ENCODE measurements at places on chromosomes 13 and 19.

GRCh38 chr19:51476164-51476563 is 2.2 kb upstream of the CEACAM18 start:
- DNase-seq = no peak

GRCh38 chr13:76707360-76707759 is 178.8 kb downstream of the KCTD12 start:
- DNase-seq = no peak

DNA sequence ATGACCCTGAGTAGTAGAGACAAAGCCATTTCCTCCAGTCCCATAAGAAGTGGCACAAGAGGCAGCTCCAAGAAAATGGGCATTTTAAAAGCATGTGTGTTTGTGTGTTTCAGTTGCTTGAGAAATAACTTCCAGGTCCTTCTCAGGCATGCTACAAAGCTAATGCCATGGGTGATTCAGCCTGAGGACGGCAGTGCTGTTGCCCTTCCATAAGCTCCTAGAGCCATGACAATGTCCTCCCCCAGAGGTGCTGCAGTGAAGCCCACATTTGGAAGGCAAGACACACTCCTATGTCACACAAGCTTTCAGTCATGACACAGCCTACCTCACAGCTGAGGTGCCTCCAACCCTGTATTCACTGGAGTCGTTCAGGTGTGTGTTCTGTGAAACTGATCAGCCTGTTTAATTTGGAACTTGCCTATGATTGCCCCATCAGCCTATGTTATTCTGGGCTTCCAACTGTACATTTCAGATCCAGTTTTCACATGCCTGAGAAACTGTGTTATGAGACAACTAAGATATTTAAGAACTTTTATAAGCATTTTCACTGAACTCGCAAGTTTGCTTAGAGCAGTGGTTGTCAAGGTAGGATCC is 213.6 kb downstream of the FOXO1 start:
- no peak for DNase-seq

DNA sequence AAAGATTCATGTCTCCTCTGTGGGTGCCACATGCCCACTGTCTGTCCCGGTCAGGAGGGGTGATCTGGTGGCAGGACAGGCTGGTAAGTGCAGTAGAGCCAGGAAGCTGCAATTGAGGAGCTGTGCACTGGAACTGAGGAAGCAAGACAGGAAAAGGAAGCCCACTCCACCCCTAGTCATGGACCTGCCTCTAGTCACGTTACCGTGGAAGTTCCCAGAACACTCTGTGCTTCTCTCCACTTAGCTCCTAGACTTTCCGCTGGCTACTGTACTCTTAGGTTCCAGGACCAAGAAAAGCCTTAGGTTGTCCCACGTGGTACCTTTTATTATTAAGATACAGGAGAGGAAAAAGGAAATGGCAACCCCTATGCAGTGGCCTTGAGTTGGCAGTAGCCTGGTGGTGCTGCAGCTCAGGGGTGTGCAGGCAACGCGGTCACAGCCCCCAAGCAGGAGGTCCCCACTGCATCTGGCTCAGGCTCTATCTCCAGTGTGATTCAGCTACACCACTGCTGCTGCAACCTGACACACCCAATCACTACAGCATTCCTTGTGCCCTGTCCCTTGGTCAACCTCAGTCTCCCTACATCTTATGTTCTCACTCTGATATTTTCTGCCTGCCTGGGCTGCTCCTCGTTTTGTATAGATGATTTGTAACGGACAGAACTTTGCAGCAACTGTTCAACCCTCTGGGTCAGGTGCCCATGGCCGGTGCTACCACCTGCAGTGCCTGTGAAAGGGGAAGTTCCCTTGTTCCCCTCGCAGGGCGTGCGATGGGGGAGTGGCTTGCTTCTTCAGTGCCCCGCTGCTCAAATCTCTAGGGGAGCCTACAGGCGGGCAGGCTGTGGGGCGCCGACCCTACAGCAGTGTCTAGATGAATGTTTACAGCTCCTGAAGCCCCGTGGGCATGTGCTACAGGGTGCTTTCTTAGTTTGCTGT is 24.4 kb upstream of the GPR12 start:
- no peak for DNase-seq

GRCh38 chr19:17325881-17326594 is 8.6 kb downstream of the ANO8 start:
- DNase-seq = no peak

DNA sequence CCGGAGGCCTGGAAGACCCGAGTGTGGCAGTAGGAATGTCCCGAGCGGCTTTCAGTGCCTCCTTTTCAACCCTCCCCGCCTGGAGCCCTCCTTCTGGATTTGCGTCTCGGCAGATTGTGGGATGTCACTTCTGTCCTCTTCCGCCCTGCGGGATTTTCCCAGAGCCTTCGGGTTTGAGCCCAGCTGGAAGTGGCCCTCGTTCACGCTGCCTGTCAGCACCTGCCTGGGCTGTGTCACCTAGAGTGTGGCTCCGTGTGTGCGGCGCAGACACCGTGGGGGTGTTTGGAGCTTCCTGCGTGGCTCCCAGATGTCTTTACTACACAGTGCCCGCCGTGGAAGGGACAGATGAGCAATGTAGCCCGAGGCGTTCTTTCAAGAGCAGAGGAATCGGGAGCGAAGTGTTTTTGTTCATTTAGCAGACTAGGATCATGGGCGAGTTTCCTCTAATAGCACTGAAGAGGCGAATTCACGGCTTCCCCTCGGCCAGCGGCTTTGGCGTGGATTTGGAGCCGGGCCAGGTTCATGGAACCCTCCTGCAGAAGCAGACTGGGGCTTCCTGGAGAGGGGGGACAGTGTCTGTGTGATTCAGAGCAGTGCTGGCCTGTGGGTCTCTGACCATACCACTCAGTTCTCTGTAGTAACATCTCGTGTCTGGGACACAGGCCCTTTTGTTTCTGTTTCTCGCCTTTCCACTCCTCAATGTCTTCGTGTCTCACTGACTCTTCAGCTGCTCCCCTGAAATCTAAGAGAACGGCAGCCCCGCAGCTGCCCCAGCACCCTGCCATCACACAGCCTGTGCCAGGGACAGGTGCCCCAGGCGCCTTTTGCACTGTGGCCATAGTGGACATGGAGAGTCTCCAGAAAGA is 68.0 kb downstream of the KDM4B start:
- no peak for DNase-seq

DNA sequence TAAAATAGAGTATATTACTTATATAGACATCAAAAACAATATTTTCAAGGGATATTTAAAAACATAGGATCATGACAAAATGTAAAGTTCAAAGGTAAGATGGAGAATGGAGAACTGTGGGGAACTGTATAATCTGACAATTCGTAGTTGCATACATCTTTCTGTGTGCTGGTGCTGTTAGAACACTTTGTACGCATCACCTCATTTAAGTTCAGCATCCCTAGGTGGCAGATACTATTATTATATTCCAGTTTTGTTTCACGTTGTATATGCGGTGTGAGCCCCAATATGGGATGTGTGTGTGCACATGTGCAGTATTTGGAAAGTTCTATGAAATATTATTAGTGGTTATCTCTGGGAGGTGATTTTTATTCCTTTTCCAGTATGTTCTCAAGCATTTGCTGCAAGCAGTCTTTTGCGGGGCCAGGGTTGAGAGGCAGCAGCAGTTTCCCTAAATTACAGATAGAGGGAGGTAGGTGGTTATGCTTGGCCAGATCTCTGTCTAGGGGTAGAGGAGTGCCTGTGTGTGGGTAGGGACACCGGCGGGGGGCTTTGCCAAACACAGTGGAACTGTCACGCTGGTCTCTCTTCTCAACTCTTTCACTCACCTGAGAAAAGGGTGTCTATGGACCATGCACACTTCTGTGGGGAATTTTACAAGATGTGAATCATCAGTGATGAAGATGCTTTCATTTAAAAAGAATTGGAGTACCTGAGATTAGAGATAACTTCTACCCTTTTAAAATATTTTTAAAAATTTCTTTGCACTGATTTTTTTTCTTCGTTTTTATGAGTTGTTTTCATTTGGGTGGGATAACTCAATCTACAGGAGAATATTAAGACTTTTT is 55.6 kb upstream of the ALOX5AP start:
- no peak for DNase-seq

DNA sequence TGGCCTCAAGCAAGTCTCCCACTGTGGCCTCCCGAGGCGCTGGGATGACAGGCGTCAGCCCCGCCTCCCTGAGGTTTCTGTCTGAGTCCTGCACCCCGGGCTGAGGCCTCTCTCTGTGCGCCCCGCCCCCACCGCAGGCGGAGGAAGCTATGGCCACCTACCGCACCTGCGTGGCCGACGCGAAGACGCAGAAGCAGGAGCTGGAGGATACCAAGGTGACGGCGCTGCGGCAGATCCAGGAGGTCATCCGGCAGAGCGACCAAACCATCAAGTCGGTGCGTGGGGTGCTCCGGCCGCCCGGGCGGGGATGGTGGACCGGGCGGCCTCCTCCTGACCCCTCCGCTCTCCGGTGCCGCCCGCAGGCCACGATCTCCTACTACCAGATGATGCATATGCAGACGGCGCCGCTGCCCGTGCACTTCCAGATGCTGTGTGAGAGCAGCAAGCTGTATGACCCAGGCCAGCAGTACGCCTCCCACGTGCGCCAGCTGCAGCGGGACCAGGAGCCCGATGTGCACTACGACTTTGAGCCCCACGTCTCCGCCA is 12.7 kb downstream of the ARHGAP45 start:
- no peak for DNase-seq

GRCh38 chr19:7622933-7623685 is 6.2 kb downstream of the XAB2 start:
- DNase-seq = no peak

DNA sequence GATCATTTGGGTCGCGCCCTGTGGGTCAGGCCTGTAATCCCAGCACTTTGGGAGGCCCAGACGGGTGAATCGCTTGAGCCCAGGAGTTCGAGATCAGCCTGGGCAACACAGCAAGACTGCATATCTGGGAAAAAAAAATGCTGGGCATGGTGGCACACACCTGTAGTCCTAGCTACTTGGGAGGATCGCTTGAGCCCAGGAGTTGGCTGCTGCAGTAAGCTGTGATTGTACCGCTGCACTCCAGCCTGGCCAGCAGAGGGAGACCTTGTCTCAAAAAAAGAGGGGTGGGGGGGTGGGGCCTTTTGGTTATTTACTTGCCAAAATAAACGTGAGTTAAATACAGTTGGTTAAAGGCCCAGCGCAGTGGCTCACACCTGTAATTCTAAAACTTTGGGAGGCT is 9.8 kb upstream of the ZNF544 start:
- no peak for DNase-seq

- DNase-seq = no peak
These were observed 8.1 kb upstream of the FPR3 start for GRCh38 chr19:51786646-51787494.

DNA sequence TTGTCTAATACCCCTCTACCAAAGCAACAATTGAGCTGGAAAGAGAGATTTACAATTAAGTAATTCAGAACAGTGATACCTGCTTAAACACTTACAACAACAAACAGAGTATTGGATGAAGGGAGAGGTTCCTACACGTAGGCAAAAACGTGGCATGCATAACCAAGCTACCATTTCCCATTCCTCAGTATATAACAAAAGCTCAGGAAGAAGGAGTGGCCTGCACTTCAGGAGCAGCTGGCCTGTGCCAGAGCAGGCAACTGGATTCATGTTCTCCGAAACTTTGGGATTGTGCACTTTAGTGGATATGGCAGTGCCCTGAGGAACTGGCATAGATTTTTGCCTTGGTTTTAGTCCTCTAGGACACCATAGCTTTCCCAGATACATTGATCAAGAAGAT is 630.2 kb upstream of the PCDH9 start:
- no peak for DNase-seq

GRCh38 chr13:79479882-79480281 is 1.1 kb upstream of the NDFIP2 start:
- no peak for DNase-seq

GRCh38 chr19:55454787-55455243 is 6.6 kb downstream of the ISOC2 start:
- no peak for DNase-seq

DNA sequence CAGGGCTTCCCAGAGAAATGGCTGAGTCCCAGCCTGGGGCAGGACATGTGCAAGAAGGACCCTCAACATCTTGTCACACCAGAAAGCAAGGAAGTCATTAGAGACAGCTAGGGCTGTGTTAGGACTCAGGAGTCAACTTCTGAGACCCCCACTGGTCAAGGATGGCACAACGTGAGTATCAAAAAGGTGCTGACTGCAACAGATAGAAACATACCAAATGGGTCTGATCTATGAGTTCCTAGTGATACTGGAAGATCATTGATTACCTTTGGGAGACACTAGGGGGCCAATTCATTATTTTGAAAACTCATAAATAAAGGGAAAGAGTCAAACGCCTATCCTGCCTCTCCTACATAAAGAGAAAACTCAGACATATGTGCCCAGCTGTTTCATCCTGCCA is 73.5 kb upstream of the GJB6 start:
- DNase-seq = no peak

DNA sequence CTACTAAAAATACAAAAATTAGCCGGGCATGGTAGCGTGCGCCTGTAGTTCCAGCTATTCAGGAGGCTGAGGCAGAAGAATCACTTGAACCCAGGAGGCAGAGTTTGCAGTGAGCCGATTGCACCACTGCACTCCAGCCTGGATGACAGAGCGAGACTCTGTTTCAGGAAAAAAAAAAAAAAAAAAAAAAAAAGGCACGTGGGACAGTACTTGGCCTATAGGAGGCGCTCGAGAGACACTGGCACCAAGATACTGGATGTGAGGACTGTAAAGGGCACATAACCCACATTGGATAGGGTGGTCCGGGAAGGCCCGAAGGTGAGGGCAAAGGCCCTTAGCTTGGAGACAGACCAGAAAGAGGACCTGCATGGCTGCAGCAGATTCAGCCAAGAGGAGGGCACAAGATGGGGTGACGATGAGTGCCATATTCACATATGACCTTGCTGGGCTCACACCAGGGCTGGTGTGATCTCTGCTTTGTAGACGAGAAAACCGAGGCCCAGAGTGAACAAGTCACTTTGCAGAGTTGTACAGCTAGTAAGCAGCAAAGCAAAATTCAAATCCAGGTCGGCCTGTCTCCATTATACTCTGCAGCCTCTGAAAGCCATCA is 89.4 kb downstream of the DPF1 start:
- DNase-seq = no peak

DNA sequence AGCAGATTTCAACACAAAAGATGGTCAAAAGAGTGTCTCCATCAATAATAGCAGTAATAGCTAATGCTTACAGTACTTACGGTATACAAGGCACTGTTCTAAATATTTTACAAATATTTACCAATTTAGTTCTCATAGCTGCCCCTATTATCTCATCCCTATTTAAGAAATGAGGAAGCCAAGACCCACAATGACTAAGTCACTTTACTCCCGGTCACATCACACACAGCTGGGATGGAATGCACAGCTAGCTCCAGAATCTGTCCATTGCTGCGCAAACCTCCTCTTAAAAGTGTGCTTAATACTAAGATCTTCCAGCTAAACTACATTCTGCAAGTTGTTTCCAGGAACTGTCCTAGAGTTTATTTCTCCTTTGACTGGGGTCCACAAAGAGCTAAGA is 63.4 kb downstream of the RAP2A start:
- DNase-seq = no peak

- no peak for DNase-seq
These were observed 1373.6 kb upstream of the SPRY2 start for GRCh38 chr13:81714513-81714912.

Data from stimulated activated CD8-positive, alpha-beta memory T cell treated with anti-CD3 and anti-CD28 coated beads, Interleukin-7, amount 100 ng/mL, for 1 hour (primary cell).